ENCODE measurements at places on chromosomes 13 and 19. TPM values are rescaled to one million over a fixed set of nuclear protein-coding genes. Genes with fewer than 3 reads are reported as not detected.

- no peak for DNase-seq
Measured at GRCh38 chr13:40651866-40652587, 14.4 kb downstream of the FOXO1 start.

GRCh38 chr19:17329366-17330261, 5.0 kb downstream of the ANO8 start:
- DNase-seq = no peak

DNA sequence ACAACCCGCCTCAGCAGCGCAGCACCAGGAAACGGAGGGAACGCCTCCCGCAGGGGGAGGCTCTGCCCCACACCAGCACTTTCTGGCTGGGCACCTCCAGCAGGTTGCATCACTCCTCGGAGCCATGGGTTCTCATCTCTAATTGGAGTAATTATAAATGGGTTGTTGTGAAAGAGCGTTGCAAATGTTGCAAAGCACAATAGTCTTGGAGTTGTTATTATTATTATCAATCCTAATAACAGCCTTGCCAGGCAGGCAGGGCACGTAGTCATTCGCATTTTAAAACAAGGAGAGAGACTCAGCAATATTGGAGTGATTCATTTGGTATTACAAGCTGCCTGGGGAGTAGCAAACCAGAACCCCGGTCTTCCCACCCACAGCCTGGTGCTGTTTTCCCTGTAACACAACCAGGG, 108.6 kb upstream of the GJB6 start:
- no peak for DNase-seq

Gene MEDAG
- 1.4 TPM for polyA plus RNA-seq

Gene PLPPR2
- polyA plus RNA-seq = 215 TPM

DNA sequence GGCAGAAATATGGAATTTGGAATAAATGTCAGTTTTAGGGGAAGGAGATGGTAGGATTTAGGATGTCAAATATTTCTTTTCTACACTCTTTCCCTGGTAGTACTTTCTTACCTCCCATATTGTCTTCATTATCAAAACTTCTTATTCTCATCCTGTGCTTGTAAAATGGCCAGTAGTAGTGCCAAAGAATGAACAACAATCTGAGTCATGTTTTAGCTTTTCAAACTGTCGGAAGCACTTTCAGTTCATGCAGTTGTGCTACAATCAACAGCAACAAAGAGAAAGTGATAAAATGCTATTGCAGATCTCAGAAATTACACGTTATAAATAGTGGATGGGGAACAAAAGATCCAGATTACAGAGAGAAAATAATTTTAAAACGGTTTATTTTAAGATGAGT, 193.7 kb upstream of the RXFP2 start:
- DNase-seq = no peak

DNA sequence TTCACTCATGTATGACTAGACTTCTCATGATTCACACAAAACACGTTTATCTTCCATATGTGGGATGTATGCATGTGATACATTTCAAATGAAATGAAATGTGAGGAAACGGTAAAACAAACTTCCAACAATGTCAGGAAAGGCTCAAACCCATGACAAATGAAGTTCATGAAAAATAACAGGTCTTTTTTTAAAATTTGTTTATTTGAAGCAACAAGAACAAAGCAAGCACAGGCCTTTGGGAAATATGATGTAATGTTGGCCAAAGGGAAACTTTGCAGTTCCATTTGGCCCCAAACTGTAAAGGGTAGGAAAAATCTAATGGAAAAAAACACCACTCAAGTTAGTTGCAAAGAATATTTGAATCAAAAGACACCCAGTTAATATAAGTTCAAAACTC, 463.8 kb upstream of the ARGLU1 start:
- no peak for DNase-seq

DNA sequence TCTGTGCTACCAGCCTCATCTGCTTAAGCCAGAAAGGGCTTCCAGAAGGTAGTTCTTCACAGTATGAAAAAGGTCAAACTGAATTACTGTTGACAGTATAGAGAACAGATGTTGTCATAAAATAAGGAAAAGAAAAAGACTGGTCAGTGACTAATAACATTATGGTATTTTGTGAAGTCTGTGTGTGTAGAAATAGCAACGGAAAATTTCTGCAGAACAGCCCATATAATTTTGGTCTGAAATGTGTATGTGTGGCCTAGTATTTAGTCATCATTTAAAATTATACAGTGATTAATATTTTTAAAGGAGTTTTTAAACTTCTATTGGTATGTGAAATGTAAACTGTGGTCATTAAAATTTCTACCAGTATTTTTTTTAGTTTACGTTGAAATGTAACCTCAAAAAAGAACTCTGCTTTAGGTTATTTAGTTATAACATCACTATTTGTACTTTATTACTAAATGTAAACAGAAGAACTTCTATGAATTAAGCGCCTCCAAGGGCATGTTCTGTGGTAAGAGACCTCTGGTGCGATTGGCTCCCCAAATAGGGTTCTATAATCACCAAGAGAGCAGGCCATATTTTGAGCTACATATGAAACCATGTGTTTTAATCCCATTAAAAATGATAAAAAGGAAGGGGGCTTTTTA, 3.3 kb upstream of the GPR183 start:
- DNase-seq = no peak
